Muscle of arm (tissue), 14 donors: ENCODE measurements at places on chromosomes 5 and 9. TPM values are rescaled to one million over a fixed set of nuclear protein-coding genes. Genes with fewer than 3 reads are reported as not detected.

GRCh38 chr5:54778783-54779182 is 206.6 kb downstream of the ESM1 start:
- no peak for DNase-seq

- no peak for DNase-seq
Measured at GRCh38 chr5:28448791-28449190, 1410.4 kb upstream of the CDH9 start.

The ESM1 gene
- polyA plus RNA-seq = 2.7 TPM

The ENC1 gene
- polyA plus RNA-seq = 33.3 TPM

- no peak for DNase-seq
Measured at GRCh38 chr9:137543237-137543963, 6.8 kb downstream of the PNPLA7 start.
